ENCODE measurements at places on chromosomes 1 and 21. TPM values are rescaled to one million over a fixed set of nuclear protein-coding genes. Genes with fewer than 3 reads are reported as not detected.

The SPAG17 gene
- not detected for total RNA-seq

The DMBX1 gene
- total RNA-seq, result not detected

The ERO1B gene
- total RNA-seq, result 3.2 TPM

The NR5A2 gene
- 2.6 TPM for total RNA-seq

The HTR1D gene
- 0.42 TPM for total RNA-seq

- DNase-seq, result no peak
Measured at GRCh38 chr1:27374362-27375086, at the start of gene FCN3. FCN3 (minus strand) TSS chr1:27374824; CDS start chr1:27374818, 6 bp downstream.

GRCh38 chr1:190104961-190105360, 372.7 kb downstream of the BRINP3 start:
- no peak for DNase-seq
